ENCODE measurements at places on chromosomes 6 and 20.

DNA sequence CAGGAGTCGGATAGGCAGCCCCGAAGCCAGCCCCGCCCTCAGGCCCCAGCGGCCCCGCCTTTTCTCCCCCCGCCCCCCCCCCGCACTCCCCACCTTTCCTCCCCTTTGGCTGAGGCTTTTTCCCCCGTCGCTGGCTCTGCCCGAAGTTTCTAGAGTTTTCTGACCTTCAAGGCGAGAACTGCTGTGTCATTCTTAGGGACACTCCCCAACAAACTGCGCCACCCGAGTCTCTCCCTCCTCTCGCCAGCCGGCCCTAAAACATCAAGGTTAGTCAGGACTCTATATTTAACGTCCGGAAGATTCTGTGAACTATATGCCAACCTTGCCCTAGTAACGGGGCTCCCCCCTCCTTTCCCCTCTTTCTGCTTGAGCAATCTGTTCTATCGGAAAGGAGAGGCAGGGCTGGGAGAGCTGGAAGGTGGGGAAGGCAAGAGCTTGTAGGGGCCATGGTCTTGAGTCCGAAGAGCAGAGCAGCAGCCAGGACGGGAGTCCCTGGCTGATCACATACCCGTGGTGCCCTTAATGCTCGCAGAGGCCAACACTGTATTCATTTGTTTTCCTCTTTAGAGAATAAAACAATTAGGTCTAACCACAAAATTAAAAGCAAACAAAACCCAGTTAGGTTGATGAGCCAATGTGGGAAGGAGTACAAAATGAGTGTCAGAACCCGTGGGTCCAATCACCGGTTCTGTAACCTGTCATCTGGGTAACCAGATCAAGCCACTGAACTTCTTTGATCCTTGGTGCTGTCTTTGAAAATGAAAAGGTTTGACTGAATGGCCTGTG, 5.3 kb upstream of the HSPA1B start:
- no peak for DNase-seq

DNA sequence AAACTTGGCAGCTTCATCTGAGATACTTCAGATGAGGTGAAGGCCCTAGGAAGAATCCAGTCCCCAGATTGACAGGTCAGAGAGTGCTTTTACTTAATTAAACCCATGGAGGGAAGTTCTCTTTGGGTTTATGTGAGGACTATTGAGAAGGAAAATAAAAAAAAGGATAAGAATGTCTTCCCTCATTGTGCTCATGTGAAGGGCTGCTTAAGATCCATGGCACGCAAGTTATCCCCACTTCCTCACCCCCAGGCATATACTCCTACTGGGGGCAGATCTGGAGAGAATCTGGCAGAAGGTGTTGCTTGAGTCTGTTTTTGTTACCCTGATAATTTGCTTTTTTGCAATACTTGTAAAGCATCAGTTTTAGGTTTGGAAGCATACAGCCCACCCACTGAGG, 322.9 kb upstream of the TFAP2D start:
- no peak for DNase-seq

GRCh38 chr20:62405108-62405980, 1.7 kb downstream of the CABLES2 start:
- DNase-seq = no peak

DNA sequence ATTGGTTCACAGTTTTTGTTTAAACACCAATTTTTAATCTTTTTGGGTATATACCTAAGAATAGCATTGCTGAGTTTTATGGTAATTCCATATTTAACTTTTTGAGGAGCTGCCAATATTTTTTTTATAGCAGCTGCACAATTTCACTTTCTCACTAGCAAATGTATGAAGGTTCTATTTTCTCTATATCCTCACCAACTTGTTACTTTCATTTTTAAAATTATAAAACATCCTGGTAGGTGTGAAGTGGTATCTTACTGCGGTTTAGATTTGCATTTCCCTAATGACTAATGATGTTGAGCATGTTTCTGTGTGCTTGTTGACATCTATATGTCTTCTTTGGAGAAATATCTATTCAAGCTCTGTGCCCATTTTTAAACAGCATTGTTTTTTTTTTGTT, 452.1 kb downstream of the GRIK2 start:
- no peak for DNase-seq

- no peak for DNase-seq
These were observed 21.4 kb downstream of the SUN5 start for GRCh38 chr20:32982617-32983458.

DNA sequence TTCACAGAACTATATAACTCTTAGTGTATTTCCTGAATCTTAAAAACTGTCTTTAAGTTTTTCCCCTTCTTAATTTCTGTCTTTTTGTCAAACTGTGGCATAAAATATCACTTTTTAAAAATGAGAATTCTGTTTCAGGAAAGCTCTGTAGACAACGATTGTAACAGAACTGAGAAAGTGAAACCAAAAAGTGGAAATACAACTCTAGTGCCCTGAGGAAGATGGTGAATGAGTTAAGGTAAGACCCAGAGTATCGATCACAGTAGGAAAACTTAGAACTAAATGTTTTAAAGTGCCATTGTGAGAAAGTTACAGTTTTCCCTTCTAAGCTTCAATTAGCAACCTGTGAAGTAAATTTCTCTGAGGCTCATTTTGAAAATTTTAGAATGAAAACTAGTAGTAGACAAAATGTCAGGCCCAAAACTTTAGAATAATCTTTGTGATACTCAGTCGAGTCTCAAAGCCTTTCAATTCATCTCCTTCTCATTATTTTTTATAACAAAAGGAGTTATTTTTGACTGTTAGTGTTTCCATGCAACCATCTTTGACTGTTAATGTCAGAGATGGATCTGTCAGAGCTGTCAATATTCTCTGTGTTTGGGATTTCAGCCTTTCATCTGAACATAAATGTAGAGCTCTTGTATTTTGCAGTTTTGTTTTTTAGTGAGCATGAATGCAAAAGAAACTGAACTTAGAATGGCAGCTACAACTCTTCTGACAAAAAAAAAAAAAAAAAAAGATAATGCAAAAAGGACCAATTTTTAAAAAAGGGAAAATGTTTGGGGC, 19.0 kb upstream of the TRDN start:
- DNase-seq = no peak

DNA sequence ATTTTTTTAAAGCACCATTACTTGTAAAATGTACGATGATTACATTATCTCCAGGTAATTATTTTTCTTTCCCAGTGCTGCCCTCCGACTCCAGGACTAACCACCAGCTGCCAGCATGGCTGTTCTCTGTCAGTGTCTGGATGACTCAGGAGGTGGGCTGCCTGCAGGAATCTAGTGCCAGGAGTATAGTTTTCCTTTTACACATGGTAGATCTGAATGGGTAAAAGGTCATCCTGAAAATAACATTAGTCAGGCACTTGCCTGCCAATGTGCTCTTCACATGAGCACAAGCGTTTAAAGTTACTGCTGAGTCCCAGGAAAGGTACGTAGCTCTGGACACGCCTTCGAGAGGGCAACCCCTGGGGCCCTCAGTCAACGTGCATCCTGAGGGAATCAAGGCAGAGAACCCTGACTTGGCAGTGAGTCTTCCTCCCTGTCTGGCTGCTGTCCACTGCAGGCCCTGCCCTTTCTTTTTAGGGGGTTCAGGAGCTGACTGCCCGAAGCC, 2.4 kb downstream of the DYNLT1 start:
- no peak for DNase-seq

- DNase-seq = no peak
These were observed 23.8 kb upstream of the TLDC2 start for GRCh38 chr20:36852187-36852586.

DNA sequence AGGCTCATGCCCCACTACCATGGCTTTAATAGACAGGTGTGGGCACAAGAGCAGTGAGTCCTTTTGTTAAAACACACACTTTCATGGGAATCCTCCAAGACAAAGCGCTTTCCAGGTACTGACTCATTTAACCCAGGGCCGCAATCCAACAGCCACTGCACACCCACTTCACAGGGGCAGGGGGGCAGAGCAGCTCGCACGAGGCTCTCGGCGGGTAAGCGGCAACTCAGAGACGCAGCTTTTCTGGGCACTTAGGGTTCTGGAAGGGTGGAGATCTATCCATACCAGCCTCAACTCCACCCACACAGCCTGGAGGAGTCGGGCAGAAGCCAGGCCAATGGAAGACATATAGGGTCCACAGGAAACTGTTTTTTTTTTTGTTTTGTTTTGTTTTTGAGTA, 28.6 kb downstream of the PSMG4 start:
- no peak for DNase-seq

DNA sequence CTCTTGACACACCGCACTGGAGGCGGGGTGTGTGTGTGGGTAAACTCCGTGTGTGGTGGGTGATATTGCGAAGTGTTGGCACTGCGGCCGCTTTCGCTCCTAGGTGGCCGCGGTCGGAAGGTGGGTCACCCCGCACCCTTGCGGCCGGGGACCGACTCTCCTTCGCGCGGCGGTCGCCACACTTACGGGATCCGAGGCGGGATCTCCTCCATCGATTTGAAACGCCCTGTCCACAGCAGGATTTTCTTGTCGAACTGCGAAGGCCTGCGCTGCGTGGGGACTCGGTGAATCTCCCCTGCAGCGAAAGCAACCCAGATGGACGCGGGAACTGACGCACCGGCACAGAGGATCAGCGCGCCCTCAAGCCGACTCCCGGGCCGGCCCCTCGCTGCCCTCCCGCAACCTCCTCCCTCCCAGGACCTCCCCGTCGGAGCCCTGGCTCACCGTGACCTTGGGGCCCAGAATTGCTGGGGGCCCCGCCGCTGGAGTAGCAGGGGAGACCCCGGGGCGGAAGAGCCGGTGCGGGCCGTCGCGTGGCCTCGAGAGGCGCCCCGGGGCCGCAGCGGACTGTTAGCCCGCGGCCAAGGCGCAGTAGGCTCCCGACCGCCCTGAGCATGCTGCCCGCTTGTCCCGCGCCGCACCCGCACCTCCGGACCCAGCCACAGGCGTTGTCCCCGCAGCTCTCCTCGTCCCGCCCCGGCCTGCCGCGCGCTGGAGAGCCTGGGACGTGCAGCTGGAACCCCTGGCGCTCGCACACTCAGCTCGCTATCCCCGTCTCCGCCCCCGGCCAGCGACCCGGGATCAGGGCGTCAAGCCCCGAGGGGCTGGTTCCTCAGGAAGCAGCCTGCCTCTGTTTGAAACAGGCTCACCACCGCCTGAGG, at the start of gene FAM162B:
FAM162B (minus strand) TSS at position 759 of the 881 bp plus-strand sequence; CDS start at position 616, 143 bp downstream.
- DNase-seq = no peak

DNA sequence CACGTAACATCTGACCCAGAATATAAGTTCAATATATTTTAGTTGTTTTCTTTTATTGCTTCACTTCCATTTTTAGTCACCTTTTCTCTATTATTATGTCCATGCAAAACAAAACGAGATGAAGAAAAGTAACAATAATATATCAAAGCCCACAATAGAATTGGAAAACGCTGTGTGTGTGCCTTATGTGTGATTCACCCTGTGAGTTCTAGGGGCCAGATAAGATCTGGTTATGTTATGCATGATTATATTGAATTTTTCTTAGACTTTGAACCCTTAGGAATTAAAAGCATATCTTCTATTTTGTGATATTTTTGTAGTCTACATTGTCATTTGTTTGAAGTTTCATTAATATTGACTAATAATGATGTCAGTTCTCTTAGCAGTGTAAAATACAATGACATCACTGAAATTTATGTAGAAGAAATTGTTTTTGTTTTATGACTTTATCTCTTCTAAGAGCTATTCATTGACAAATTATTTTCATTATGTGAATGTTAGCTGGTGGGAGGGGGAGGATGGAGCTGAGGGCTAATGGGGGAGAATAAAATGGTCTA, 243.6 kb downstream of the TFAP2B start:
- no peak for DNase-seq

GRCh38 chr6:130944486-130944885, 117.3 kb downstream of the SMLR1 start:
- DNase-seq = no peak

- no peak for DNase-seq
These were observed 13.4 kb downstream of the RFPL4B start for GRCh38 chr6:112360498-112360897.
